ENCODE measurements at places on chromosomes 6 and 20.

- DNase-seq = no peak
Observed at GRCh38 chr6:88321306-88321705, 155.2 kb upstream of the CNR1 start.

- DNase-seq = no peak
Observed at GRCh38 chr6:100818066-100818465, 63.1 kb downstream of the ASCC3 start.

DNA sequence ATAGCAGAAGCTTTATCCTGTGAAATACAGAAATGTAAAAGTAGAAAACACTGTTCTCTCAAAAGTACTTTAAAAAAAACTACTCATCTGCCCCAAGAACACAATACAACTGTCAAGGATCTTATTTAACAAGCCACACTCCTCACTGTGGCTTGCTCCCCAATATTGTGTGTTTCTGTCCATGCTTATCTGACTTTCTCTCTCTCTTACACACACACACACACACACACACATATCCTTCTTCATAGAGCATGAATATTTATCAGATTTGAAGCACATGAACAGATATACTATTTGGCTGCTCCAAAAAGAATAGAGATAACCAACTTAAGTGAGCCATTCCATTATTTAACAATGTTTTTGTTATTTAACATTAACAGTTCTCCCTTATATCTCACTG is 3.6 kb upstream of the PHIP start:
- no peak for DNase-seq

DNA sequence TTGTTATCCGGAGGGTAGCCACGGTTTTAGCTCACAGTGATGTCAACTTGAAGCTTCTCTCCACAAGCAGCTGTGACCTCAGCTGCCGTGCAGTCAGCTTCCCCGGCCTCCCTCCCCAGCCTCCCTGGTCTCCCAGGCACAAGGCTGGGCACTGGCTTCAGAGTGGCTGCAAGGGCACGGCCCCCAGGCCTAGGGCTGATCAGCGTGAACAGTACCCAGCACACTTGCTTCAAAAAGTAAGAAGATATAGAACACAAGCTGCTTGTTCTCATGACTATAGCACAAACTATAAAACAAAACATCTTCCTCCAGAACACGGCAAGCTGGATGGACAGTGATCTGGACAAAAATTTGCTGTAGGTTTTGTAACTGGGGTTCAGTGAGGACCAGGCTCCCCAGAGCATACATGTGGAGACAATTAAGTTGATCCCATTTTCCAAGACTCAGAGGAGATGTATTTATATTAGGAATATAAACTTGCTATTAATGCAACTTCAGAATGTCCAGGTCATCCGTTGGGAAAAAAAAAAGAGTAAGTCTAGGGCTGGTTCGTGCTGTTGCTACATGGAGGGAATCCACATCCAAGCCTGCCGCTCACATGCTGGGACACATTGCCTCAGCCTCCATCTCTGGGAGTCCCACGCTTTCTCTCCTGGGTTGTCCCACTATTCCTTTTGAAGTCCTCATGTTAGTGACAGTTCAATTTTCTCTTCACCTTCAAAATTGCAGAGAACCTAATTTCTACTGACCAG is 199.4 kb upstream of the THBS2 start:
- no peak for DNase-seq

- DNase-seq = no peak
Observed at GRCh38 chr6:43013097-43013842, 476 bp downstream of the MEA1 start.

- no peak for DNase-seq
Observed at GRCh38 chr6:109496036-109496772, 13.2 kb upstream of the ZBTB24 start.

GRCh38 chr20:20037960-20038359 is 14.3 kb downstream of the CRNKL1 start:
- no peak for DNase-seq

DNA sequence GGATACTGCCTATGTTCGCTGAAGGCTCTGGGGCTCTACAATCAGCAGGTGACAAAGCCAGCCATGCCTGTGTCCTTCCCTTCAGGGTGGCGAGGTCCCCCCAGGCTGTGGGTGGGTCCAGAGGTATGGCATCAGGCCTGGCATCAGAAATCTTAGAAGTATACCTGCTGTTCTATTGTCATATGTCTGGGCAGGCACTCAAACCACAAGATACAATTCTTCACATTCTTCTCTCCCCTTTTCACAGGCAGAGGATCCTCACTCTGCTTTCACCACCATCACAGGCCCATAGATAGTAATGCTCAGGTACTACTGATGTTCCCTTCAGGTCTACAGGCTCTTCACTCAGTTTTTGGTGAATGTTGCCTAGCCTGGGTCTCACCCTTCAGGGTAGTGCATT is 1180.0 kb upstream of the CITED2 start:
- no peak for DNase-seq

GRCh38 chr20:62927128-62927705 is 912 bp upstream of the DIDO1 start:
- DNase-seq = no peak

- DNase-seq = no peak
Observed at GRCh38 chr20:10739566-10739965, 65.8 kb upstream of the JAG1 start.

DNA sequence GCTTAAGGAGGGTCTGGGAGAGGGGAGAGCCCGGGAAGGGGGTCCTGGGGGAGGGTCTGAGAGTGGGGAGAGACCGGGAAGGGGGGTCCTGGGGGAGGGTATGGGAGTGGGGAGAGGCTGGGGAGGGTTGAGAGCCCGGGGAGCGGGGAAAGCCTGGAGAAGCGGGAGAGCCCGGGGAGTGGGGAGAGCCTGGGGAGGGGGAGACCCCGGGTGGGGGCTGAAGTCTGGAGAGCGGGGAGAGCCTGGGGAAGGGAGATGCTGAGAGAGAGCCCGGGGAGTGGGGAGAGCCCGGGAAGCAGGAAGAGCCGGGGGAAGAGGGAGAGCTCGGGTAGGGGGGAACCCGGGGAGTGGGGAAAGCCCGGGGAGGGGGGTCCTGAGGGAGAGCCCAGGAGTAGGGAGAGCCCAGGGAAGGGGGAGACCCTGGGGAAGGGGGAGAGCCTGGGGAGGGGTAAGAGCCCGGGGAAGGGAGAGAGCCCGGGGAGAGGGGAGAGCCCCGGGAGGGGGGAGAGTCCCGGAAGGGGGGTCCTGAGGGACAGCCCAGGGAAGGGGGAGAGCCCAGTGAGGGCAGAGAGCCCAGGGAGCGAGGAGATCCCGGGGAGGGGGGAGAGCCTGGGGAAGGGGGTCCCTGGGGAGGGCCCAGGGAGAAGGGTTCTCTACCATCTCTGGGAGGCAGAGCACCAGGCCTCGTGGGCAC is 148.5 kb downstream of the SYNDIG1 start:
- no peak for DNase-seq

DNA sequence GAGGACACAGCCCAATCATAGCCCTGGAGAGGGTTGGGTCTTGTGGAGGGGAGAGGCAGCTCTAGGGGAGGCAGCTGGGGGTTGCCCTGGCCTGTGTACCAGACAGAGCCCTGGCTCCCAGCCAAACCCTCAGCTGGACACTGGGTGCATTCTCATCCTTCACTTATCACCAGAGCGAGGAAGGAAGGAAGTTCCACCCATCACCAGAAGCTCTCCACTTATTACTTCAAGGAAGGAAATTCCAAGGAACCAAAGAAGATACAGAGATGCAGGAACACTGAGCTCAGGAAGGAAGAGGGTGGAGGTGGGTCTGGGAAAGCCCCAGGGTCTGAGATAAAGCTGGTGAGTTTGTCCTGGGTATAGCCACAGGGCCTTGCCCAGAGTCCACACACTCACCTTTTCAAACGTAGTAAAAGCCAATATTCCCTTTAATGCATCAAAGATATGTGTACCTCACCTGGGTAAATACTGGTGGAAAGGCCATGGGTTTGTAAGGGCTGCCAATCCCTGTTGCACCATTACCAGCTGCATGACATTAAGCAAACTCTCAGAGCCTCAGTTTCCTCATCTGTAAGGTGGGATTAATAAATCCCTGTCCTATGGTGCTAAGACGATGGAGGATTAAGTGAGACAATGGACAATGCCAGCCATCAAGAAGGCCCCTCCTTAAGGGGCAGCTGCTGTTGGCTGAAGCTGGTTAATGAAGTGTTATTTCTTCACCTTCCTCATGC is 109.7 kb upstream of the NAA20 start:
- no peak for DNase-seq

DNA sequence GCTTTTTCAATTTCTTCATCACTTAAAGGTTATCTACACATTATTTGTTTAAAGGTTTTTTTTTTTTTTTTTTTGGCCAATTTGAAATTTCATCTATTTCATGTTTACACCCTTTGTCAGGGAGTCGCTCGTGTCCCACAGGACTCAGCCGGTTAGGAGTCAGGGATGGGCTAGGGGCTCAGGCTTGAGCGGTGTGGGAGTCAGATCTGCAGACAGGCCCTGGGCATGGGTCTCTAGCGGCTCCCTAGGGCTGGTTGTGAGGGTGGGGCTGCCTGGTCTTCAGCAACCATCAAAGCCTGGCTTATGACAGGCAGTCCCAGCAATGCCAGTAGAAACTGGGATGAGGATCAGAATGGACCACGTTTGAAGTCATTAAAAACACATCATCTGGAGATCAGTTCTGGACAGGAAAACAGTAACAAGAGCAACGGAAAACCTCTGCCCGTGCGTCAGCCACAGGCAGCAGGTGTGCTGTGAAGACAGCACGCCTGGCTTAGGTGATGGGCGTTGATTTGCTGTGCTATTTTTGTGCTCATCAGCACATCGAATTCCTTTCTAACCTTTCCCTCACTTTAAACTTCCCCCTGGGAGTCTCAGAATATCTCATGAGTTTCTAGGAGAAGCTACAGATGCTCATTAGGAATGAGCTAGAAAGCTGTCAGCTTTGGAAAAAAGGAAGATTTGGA is 91.3 kb upstream of the MPC1 start:
- DNase-seq = no peak

GRCh38 chr6:136319732-136320131 is 30.1 kb upstream of the BCLAF1 start:
- DNase-seq = no peak

DNA sequence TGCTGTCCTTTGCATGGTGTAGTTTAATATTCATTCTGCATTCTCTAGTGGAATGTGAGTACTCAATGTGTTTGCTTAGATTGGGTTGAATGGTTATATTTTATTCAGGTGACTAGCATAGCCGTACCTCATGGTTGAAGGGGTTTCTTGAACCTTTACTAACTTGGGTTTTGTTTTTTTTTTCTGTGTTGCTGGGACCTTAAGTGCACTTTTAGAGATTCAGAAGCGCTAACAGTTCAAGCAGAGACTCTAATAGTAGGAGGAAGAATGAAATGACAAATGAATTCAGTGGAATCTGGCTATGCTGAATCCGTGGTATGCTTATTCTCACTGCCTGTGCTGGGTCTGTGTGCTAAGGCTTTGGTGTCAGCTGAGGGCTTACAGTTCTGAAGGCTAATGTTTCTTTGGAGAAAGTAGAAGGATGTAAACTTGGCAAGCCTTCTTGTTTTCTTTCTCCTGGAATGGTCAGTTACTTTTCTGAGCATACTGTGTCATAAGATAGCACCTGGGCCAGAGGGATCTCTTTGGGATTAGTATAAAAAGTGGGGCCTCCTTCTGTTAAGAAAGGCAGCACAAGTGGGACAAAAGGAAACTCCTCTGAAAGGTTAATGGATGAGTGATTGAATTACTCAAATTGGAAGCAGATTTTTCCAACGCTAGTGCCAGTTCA is 28.7 kb downstream of the RNF144B start:
- no peak for DNase-seq

- no peak for DNase-seq
Observed at GRCh38 chr6:9503111-9503761, 911.6 kb downstream of the TFAP2A start.

Data from NCI-H1048 (cell line).